ENCODE measurements at places on chromosomes 13 and 19. TPM values are rescaled to one million over a fixed set of nuclear protein-coding genes. Genes with fewer than 3 reads are reported as not detected.

DNA sequence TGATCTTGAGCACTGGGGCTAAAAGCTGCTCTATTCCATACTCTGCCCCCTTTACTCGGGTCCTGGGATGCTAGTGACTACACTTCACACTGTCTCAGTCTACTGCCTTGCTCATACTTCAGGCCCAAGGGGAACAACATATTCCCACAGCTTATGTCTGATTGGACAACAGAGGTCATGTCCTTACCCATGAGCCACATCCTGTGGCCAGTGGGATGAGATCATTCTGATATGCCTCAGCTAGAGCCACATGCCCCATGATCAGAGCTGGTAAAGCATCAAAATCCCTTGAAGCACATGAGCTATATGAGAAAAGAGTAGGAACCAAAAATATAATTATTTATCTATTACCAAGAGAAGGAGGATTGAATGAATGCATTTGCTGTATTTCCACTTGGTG, 290.1 kb upstream of the TSHZ3 start:
- no peak for DNase-seq

DNA sequence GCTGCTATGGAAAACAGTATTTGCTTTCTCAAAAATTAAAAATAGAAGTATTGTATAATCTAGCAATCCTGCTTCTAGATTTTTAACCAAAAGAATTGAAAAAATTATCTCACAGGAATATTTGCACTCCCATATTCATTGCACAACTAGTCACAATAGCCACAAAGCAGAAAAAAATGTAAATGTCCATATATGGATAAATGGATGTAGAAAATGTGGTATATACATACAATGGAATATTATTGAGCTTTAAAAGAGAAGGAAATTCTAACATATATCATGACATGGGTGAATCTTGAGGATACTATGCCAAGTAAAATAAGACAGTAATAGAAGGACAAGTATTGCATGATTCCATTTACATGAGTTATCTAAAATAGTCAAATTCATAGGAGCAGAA, 2753.0 kb downstream of the PCDH9 start:
- no peak for DNase-seq

- no peak for DNase-seq
Observed at GRCh38 chr13:20217168-20217567, 15.0 kb downstream of the GJB6 start.

DNA sequence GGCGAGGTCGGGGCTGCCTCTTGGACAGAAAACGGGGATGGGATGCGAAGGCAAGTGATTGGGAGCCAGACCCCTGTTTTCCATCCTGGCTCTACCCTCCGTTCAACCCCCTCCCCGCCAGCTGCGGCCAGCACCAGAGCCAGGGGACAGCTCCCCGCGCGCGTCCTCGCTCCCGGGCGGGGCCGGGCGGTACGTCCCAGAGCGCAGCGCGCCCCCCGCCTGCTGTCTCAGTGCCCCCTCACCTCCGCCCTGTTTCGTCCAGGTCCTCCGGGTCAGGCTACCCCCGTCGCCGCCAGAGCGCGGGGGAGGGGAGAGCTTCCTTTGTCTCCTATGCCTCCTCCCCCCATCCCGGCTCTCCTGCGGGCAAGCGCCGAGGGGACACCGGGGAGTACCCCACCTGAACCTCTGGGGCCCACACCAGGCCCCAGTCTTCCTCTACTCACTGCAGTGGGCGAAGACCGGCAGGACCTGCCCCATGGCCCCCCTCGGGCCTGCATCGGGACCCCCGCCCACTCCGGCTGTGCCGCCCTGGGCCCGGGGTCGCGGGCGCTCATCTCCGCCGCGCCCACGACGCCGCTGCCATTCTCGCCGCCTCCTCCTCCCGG, 396 bp downstream of the RTN2 start:
- peak; percentile 49 for DNase-seq

COX7A1 gene
- not detected for polyA plus RNA-seq

PALM gene
- polyA plus RNA-seq = not detected

- no peak for DNase-seq
Observed at GRCh38 chr19:31825134-31826094, 476.2 kb upstream of the TSHZ3 start.

UNC13A gene
- not detected for polyA plus RNA-seq

DNA sequence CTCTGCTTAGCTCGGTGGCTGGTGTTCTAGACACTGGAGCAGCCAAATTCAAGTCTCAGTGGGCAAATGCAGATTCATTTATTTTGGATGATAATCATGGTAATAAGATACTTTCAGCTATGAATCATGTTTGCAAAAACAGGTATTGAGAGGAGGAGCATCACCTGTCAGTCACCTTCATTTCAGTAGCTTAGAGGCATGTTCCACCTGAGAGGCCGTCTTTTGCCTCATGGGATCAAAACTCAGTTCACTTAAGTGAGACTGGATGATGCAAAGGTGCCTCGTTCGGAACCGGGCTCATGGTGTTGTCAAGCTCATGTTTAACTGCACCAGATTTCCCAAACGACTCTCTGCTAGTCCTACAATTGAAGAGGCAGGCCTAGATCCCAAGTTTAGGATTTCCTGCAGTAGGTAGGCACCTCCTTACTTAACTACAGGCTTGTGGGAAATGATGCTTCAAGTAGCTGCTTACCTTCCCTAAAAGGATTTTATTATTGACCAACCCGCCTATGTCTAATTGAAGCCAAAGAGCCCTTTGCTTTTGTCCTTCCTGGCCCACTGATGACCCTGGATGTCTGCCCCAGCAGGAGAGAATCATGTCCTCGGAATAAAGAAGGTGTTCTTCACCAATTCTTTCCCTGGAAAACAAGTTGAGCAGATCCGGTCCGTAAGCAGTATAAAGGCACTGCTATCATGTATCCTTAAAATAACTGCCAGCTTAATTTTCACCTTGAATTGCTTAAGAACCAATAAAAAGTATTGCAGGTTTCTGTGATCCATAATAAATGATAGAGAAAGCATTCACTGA, 60.0 kb downstream of the ZAR1L start:
- no peak for DNase-seq

DNA sequence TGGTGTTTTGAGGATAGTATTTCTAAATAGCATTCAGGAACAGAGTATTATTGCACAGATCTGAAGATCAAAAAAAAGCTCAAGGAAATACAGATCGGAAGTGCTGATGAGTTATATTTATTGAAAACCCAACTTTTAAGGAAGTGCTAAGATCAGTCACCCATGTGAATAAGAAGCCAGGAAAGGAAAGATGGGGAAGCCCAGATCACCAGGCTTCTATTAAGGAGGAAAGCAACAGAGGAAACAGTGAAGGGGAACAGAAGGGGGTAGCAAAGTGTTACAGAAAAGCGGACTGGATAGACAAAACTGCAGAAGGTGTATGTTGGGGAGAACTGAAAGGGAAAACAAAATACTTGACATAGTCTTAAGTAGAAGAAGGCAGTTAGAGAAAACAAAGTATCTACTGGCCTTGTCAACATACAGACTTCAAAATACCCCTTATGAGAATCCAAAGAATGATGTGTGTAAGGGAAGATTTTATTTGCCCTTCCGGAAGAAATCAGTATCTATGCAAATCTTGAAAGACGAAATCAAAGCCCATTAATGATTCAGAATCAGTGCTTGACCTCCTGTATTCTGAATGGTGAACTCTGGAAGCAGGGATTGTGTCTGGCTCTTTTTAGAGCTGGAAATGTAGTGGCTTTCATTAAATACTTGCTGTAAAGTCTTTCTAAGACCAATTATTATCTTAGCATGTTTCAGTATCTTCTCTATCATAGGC, 12.1 kb downstream of the UFM1 start:
- DNase-seq = no peak

GRCh38 chr13:111937777-111938311, 129.1 kb upstream of the SOX1 start:
- no peak for DNase-seq

ZNF99 gene
- polyA plus RNA-seq = not detected

- no peak for DNase-seq
Observed at GRCh38 chr19:4075373-4075772, 8.7 kb upstream of the ZBTB7A start.
